ENCODE measurements at places on chromosomes 16 and 17.

DNA sequence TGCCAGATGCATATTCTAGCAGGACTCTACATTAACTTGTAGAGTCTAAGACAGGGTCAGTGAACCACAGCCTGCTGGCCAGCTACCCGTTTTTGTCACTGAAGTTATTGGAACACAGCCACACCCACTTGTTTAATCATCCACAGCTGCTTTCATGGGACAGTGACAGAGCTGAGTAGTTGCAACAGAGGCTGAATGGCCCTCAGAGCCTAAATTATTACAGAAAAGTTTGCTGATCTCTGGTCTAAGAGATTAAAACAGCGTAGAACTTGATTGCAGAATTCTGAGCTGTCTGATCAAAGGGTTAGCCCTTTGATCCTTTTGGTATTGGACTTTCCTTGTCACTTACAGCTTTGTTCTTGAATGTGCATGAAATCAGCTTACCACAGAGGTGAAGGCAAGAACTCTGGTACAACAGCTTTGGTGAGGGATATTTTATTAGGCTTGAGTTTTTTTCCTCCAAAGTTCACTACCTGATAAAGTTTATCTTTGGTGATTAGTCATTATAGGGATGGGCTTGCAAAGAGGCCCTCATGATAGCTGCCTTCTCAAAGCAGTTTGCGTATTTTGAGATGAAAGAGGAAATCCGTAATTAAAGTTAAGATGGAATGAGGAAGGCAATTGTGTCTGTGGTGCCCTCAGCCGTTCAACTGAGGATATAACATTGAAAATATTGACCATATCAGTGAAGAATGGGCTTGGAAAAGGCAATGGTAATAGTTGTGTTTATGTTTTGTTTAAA, 23.6 kb downstream of the ALDH3A2 start:
- DNase-seq = no peak

GRCh38 chr17:50803676-50804075, 31.7 kb upstream of the WFIKKN2 start:
- DNase-seq = no peak

GRCh38 chr16:54460263-54460860, 173.8 kb upstream of the IRX3 start:
- no peak for DNase-seq

- no peak for DNase-seq
These were observed 13.8 kb upstream of the SPOP start for GRCh38 chr17:49691677-49692191.

DNA sequence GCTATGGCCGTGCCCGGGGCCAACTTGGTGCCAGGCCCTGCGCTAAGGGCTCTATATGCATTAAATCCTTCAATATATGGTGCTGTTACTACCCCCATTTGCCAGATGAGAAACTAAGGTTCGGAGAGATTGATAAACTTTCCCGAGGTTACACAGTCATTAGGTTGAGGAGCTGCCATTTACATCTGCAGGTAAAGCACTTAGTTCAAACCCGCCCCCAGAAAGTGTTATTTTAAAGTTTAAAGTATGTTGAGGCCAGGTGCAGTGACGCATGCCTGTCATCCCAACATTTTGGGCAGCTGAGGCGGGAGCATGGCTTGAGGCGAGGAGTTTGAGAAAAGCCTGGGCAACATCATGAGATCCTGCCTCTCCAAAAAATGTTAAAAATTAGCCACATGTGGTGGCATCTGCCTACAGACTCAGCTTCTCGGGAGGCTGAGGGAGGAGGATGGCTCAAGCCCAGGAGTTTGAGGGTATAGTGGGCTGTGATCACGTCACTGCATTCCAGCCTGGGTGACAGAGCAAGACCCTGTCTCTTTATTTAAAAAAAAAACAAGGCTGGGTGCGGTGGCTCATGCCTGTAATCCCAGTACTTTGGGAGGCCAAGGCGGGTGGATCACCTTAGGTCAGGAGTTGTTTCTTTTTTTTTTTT, 264.7 kb downstream of the PARN start:
- no peak for DNase-seq

DNA sequence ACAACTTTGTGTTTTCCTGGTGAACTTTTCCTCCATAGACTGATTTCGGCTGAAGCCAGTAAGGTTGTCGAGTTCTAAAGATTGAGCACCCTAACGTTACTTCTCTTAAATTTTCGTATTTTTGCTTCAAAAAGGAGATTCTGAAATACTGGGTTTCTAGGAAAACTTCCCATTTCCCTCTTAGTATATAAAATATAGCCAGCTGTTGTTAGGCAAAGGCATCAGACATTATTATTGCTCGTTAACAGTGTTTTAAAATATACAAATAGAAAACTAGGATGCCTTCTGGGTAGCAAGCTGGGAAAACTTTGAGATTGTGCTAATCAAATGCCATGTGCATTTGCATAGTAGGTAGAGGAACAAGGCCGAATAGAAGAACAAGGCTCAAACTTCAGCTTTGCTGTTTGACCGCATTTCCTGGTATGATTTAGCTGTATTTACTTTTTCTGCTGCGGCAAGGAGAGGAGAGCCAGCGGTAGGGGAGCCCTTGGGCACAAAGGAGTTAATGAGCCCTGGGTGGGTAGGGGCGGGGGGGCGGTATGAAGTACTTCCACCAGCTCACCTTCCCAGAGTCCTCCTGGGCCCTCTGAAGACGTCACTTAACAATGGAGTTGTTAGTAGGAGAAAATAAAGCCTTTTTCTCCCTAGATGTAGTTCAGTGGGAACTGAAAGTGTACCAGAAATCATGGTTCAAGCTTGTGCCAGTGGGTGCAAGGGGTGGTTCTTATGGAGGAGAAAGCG, 151.9 kb downstream of the MSI2 start:
- DNase-seq = no peak

DNA sequence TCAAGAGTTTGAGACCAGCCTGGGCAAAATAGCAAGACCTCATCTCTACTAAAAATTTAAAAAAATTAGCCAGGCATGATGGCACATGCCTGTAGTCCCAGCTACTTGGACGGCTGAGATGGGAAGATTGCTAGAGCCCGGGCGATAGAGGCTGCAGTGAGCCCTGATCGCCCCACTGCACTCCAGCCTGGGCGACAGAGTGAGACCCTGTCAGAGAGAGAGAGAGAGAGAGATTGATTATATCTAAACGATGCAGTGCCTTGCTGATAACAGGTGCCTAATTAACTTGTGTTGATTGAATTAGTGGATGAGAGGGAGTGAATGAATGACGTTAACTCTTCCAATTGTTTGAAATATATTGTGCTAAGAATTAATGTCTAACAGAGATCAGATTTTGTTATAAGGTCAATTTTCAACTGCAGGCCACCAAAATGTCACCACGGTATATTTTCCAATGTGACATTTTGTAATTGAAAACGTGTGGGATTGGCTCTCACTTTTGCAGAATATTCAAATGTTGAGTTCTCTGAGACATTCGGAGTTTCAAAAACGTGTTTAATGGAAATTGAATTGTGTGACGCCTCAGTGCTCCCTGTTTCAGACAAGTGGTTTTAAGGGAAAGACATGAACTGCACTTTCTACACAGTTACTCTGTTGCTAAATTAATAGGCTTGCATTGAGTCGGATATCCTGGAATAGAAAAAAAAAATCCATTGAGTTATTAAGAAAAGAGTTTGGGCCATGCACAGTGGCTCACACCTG, 53.6 kb downstream of the ABAT start:
- DNase-seq = no peak

DNA sequence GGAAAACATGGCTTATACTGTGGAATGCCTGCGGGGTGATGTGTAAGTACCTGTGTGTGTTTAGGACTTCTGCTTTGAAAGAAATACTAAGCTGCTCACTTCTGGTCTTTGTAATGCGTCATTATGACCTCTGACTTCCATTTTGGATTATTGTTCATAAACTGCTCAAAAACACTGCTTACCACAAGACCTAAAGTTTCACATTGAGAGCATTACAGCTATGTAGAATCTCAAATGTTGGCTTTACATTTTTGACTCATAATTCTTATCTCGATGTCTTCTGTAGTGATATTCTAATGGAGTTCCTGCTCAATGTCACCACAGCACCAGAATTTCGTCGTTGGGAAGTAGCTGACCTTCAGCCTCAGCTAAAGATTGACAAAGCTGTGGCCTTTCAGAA, 9.3 kb downstream of the UQCRC2 start:
- no peak for DNase-seq

- DNase-seq = no peak
These were observed 12.5 kb upstream of the SPHK1 start for GRCh38 chr17:76371656-76372628.

GRCh38 chr17:7058831-7059447, 15.0 kb upstream of the SLC16A11 start:
- no peak for DNase-seq

- no peak for DNase-seq
These were observed 8.3 kb upstream of the ST6GALNAC2 start for GRCh38 chr17:76593959-76594358.

- DNase-seq = no peak
These were observed 288.9 kb upstream of the CDH11 start for GRCh38 chr16:65410801-65411200.

- DNase-seq = no peak
These were observed 27.6 kb downstream of the CYB561 start for GRCh38 chr17:63418540-63418939.

GRCh38 chr16:87675111-87675719, 72.9 kb downstream of the JPH3 start:
- no peak for DNase-seq

DNA sequence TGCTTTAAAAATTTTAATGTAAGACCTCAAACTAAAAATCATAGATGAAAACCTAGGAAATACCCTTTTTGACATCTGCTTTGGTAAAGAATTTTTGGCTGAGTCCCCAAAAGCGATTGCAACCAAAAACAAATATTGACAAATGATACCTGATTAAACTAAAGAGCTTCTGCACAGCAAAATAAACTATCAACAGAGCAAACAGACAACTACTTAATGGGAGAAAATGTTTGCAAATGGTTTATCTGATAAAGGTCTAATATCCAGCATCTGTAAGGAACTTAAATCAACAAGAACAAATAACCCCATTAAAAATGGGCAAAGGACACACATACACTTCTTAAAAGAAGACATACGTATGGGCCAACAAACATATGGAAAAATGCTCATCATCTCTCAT, 242.5 kb downstream of the BCAS3 start:
- no peak for DNase-seq

- no peak for DNase-seq
These were observed 161.1 kb upstream of the TBX2 start for GRCh38 chr17:61238455-61238933.

GRCh38 chr17:61984821-61985220, 57.0 kb upstream of the INTS2 start:
- no peak for DNase-seq

GRCh38 chr16:50275098-50275415, 8.7 kb downstream of the ADCY7 start:
- no peak for DNase-seq

- no peak for DNase-seq
These were observed 41.1 kb downstream of the BAHCC1 start for GRCh38 chr17:81436294-81436849.

GRCh38 chr17:18253187-18253884, 5.2 kb downstream of the FLII start:
- DNase-seq = no peak

GRCh38 chr16:87409781-87410180, 17.6 kb downstream of the MAP1LC3B start:
- DNase-seq = no peak

- no peak for DNase-seq
These were observed 676.3 kb upstream of the CDH8 start for GRCh38 chr16:62712566-62712965.

DNA sequence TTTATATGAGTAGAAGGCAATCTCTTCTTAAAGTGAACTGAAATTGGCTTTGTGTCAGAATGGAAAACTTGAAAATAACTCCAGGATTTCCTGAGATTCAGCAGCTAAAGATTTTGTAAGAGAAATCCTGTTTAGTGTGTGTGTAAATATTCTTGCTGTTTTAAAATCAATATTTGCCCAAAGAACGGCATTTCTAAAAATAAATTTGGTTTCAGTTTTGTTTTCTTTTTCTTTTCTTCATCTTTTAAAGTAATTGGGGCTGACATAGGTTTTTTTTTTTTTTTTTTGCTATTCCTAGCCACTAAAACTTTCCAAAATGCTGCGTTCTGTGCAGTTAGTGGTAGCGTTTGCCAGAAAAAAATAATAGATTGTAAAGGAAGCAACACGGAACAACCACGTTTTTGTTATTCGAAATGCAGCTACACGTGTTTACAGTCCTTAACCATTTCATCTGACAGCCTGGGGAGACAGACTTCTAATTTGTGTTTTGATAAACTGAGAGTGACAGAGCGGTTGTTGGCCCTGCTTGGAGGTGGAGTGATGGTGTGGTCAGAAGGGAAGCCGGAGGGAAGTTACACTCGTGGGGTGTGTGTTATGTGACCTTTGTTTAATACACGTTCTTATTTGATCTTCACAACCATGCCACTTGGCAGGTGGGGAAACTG, 21.6 kb upstream of the SMPD3 start:
- DNase-seq = no peak

DNA sequence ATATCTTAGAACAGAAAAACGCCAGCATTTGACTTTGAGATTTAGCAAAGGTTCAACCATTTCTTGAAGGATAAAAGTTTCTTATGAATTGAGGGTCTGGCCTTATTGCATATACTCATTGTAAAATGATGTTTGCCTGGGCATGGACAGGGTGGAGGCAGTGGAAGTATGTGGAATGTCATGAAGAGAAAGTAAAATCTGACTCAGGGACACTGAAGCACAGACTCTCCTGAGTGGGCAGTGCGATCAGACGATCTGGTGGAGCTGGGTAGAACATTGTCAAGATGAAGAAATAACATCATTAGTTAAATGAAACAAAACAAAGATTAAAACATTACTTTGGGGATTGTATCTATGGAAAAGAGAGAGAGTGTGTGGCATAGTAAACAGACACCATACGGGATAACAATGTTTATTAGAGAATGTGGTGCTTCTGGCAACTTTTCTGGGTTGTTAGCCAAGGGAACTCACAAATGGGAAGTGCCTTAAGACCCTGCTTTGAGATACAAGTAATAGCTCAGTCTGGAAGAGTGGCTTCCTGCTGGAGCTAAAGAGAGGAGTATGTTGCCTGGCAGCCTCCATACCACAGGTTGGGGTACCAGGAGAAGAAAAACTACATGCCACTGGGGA, 4.4 kb downstream of the MAP3K3 start:
- DNase-seq = no peak

GRCh38 chr16:56438038-56438437, 12.7 kb upstream of the AMFR start:
- DNase-seq = no peak

- no peak for DNase-seq
These were observed 140.7 kb upstream of the PLCG2 start for GRCh38 chr16:81638286-81638945.

GRCh38 chr17:79133985-79134384, 59.4 kb downstream of the ENGASE start:
- DNase-seq = no peak
